CD8-positive, alpha-beta T cell (primary cell): ENCODE measurements at places on chromosomes 7 and 10.

DNA sequence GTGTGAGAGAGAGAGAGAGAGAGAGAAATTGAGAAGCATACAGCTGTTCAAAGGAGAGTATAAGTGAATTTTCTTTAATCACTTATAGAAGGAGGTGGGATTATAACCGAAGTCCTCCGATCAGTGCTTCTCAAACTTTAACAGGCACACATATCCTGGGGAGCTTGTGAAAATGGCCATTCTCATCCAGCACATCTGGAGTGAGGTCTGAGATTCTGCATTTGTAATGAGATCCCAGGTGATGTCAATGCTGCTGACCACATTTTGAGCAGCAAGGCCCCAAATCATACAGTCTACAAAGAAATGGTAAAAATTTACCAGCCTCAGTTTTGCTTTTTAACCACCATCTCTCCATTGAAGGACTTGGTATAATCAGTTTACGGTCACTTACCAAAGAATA, 219.0 kb downstream of the PTEN start:
- no peak for DNase-seq

- DNase-seq = no peak
Observed at GRCh38 chr10:95691281-95691680, 2.4 kb downstream of the TCTN3 start.

- no peak for DNase-seq
Observed at GRCh38 chr10:121813211-121813815, 114.5 kb downstream of the ATE1 start.

GRCh38 chr7:16344927-16345326, 76.4 kb downstream of the CRPPA start:
- DNase-seq = no peak

DNA sequence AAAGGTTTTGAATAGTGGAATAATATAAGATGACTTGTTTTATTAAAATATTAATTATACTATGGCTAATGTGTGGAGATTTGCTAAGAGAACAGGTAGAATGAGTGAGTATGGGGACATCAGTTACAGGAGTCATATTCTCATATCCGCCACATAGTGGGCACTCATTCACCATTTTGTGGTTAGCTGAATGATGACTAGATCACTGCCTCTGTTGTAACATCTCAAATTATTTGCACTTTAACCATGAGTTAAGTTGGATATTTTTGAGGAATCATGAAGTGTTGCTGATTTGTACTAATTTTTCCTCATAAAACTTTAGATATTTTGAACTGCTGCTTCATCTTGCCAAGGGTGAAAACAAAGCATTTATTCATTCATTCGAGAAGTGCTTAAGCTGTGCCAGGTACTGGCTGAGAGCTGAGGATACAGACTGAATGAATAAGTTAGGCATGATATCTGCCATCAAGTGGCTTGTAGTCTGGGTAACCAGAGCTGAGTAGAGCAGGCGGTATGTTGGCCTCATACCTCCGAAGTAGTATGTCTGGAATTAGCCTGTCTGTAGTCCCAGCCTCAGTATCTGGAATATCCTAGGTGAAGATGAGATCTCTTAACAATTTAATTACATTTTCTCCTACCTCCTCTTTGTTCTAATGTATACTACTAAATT, 100.5 kb downstream of the ZEB1 start:
- no peak for DNase-seq

DNA sequence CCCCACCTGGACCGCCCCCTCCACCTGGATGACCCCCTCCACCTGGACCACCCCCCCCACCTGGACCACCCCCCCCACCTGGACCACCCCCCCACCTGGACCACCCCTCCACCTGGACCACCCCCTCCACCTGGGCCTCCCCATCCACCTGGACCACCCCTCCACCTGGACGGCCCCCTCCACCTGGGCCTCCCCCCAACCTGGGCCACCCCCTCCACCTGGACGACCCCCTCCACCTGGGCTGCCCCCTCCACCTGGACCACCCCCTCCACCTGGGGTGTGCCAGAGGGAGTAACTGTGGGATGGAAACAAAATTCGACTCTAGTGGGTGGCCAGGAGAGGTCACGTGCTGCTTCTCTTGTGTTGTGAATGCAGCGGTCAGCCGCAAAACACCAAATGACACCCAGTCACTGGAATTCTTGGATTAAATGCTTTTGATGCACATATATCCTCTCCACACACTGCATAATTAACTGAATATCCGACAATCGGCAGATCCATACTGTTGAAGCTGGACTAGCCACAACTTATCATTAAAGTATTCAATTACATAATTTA, 316.7 kb downstream of the PTPRN2 start:
- DNase-seq = no peak

DNA sequence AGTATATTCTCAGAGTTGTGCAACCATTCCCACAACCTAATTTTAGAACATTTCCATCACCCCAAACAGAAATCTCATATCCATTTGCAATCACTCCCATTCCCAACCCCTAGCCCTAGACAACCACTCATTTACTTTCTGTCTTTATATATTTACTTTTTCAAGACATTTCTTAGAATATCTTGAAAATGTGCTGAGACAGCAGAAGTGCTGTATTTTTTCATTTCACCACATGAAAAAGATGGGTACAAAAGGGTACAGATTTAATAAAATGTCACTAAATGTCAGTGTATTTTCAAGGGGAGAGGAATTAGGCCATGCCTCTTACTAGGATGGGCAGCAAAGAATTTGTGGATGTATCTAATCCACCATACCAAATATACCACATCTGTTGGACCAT, 51.6 kb upstream of the CCDC6 start:
- DNase-seq = no peak

GRCh38 chr7:29017713-29018112, 59.6 kb upstream of the TRIL start:
- DNase-seq = no peak

DNA sequence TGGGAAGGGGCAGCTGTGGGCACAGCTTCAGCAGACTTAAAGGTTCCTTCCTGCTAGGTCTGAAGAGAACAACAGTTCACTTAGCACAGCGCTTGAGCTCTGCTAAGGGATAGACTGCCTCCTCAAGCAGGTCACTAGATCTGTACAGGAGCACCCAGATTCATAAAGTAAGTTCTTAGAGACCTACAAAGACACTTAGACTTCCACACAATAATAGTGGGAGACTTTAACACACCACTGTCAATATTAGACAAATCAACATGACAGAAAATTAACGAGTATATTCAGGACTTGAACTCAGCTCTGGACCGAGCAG, 140.9 kb downstream of the TFEC start:
- no peak for DNase-seq

DNA sequence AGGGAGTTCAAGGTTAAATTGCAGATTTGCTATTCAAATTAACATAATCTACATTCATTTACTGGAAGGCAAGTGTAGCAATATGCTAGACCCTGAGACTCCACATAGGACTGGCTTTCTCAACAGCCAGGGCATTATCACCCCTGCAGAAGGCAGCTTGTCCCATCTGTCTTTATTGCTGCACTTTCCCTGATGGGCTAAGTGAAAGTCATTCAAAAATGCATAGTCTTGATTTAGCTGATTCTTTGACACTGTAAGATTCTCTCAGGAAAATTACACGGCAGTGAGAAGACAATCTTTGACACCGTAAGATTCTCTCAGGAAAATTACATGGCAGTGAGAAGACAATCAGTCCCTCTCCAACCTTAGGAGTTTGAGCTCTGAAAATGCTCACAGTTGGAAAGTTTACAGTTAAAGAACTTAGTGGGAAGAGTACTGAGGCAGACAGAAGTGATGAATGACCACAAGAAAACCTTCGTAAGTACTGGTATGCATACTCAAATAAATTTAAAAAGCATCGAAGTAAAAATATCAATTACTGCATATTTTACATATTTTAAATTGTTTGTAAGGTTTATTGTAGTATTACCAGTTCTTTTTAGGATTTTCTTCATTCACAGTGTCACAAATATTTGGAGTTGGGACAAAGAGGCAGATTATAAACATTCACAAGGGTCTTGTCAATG, 88.9 kb downstream of the RAPGEF5 start:
- no peak for DNase-seq
